Muscle of leg (tissue), 16 donors: ENCODE measurements at places on chromosomes 5 and 9. TPM values are rescaled to one million over a fixed set of nuclear protein-coding genes. Genes with fewer than 3 reads are reported as not detected.

Gene AP3S1
- 63.8 TPM for total RNA-seq

Gene ZFP37
- 5.5 TPM for total RNA-seq

Gene STK32A
- total RNA-seq, result 0.66 TPM

Gene NEUROG1
- total RNA-seq, result not detected

Gene DMRT2
- 23.4 TPM for total RNA-seq

Gene FCN2
- 0.18 TPM for total RNA-seq

Gene ZNF658
- total RNA-seq, result 9.2 TPM

Gene ZNF366
- total RNA-seq, result 2.1 TPM

Gene FAM81B
- 12.6 TPM for total RNA-seq

Gene ADRA1B
- total RNA-seq, result 0.13 TPM

Gene MPDZ
- total RNA-seq, result 39.5 TPM

Gene IFT74
- total RNA-seq, result 15.1 TPM

Gene PCDHA10
- total RNA-seq, result 0.09 TPM

Gene INSL6
- total RNA-seq, result not detected

Gene SLC25A46
- total RNA-seq, result 40.2 TPM

Gene NR6A1
- 0.58 TPM for total RNA-seq

Gene PHF24
- 0.09 TPM for total RNA-seq

Gene SPINK13
- total RNA-seq, result not detected

Gene CHSY3
- 6.3 TPM for total RNA-seq

Gene PTPRD
- total RNA-seq, result 67.2 TPM

Gene CSF2
- not detected for total RNA-seq

Gene SHOC1
- total RNA-seq, result not detected

Gene DOCK8
- total RNA-seq, result 3.2 TPM

Gene ALAD
- total RNA-seq, result 11.3 TPM

Gene SLC36A2
- total RNA-seq, result 0.04 TPM

Gene HCN1
- 1.3 TPM for total RNA-seq

Gene FANCG
- total RNA-seq, result 23.1 TPM

Gene RPP25L
- total RNA-seq, result 26.1 TPM

Gene GHR
- 15.2 TPM for total RNA-seq

Gene SLC2A8
- total RNA-seq, result 10.2 TPM

Gene BSPRY
- 0.22 TPM for total RNA-seq

Gene SOX30
- 0.09 TPM for total RNA-seq

Gene OR1J4
- not detected for total RNA-seq

Gene RPL7A
- 2,809 TPM for total RNA-seq

Gene ENTREP1
- total RNA-seq, result 15.1 TPM

Gene SLC24A2
- 1.3 TPM for total RNA-seq

Gene COL15A1
- 186 TPM for total RNA-seq

Gene ADAM19
- 11.0 TPM for total RNA-seq

Gene WDR70
- total RNA-seq, result 44.2 TPM

Gene FAM153A
- total RNA-seq, result 0.31 TPM

Gene DRD1
- total RNA-seq, result under 0.01 TPM

Gene PFN3
- total RNA-seq, result not detected

Gene ABLIM3
- 33.2 TPM for total RNA-seq

Gene AFAP1L1
- total RNA-seq, result 75.3 TPM

Gene PROB1
- total RNA-seq, result 18.8 TPM

Gene FAM151B
- total RNA-seq, result 5.7 TPM
